ENCODE measurements at places on chromosomes 7 and 10.

GRCh38 chr7:94429153-94429552, 34.5 kb downstream of the COL1A2 start:
- DNase-seq: no peak

DNA sequence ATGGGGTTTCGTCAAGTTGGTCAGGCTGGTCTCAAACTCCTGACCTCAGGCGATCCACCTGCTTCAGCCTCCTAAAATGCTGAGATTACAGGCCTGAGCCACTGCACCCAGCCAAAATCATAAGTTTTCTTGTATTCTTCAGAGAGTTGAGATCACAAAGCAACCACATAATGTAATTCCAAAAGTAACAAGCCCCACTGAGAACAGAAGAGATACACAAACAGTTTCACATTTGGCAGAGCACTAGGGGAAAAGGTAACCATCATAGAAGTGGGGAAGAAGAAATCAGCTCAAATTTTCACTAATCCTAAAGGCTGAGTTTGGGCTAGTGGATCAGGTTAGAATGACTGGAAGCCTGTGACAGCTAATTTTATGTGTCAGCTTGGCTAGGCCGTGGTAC, 5.4 kb upstream of the CEP41 start:
- no peak for DNase-seq

- DNase-seq: no peak
Measured at GRCh38 chr7:107277331-107277730, 108.5 kb downstream of the HBP1 start.

DNA sequence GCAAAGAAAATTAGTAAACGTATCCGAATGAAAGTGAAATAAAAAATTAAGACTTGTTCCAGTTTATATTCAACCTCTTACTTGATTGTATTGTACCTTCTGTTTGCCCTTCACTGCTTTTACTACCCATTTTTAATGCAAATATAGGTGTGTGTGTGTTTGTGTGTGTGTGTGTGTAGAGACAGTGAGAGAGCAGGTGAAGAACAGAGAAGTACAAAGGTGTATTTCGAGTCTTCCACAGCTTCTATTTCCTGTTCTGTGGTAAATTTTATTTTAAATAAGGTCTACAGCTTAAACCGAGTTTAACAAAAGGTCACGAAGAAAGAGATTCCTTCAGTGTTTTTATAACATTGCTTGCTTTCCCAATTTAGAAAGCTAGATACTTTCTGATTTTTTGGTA, 12.7 kb upstream of the SVIL start:
- no peak for DNase-seq

DNA sequence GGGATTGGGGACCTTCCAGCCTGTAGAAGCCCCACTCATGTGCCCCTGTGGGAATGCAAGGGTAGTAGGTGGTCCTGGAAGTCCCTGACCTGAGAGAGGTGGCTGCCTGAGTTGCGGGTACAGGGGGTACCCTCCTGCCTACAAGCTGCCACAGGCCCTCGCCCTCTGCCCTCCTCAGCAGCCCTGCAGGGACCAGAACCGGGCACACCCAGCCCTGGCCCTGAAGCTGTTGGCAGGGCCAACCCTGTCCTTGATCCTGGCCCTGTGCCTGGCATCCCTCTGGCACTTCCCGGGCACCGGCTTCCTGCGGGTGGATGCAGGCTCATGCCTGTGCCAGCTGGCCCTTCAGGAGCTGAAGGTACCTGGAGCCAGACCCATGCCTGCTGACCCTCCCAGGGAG, 54.9 kb upstream of the ELN start:
- no peak for DNase-seq

DNA sequence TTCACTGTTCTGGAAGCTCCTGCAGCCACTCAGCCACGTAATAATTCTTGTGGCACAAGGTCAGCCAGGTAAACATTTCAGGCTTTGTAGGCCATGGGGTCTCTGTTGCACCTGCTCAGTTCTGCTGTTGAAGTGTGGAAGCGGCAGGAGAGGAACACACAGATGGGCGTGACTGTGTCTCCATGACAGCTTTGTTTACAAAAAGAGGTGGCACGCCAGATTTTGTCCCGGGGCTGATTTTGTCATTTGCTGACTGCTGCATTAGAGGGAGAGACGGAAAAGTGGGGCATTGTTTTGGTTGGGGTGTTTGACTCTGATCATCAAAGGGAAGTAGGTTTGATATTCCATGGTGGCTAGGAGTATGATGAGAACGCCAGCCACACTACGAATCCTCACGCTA, 103.1 kb downstream of the PRKAG2 start:
- DNase-seq: no peak

DNA sequence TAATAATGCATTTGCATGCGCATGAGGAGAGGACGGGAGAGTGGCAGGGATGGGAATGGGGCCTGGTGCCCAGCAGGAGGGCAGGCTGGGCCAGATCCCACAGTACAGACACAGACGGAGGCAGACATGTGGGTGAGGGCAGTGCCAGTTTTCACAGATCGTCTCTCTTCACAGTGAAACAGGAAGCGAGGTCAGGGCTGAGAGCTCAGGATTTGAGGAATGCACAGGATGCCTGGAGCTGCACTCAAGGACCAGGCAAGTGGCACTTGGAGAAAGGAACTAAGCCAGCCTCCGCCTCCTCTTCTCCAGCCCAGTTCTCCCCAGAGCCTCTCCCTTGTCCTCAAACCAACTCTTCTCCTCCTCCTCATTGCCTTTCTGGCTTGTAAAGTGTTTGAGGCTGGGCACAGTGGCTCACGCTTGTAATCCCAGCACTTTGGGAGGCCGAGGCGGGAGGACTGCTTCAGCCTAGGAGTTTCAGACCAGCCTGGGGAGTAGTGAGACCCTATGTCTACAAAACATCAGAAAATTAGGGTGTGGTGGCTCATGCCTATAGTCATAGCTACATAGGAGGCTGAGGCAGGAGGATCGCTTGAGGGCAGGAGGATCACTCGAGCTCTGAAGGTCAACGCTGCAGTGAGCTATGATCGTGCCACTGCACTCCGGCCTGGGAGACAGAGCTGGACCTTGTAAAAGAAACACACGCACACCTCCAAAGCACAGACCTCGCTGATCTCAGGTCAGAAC, 115.2 kb downstream of the HIP1 start:
- no peak for DNase-seq

DNA sequence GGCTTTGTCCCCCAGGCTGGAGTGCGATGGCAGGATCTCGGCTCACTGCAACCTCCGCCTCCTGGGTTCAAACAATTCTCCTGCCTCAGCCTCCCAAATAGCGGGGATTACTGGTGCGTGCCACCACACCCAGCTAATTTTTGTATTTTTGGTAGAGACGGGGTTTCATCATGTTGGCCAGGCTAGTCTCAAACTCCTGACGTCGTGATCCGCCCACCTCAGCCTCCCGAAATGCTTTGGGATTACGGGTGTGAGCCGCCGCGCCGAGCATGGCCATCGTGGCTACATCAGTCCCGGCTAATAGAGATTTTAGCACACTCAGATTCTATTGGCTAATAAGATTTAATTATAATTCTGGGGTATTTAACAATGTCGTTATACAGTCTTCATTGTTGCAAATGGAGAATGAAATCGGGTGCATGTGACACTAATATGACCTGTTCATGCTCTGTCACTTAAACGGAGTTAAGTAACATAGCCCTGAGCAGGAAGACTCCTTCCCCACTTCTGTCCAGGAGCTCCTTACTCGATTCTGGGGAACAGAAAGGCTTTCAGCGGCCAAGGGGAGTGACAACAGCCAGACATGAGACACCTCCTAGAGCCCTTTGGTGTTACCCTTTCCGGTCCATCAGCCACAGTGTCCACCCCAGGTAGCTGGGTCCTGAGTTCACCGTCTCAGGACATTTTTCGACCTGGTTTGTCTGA, 40.9 kb upstream of the FAM20C start:
- no peak for DNase-seq

GRCh38 chr7:82179311-82179710, 264.3 kb downstream of the CACNA2D1 start:
- DNase-seq: no peak

All from vagina (tissue), 2 donors.